ENCODE measurements at places on chromosomes 1 and 21.

DNA sequence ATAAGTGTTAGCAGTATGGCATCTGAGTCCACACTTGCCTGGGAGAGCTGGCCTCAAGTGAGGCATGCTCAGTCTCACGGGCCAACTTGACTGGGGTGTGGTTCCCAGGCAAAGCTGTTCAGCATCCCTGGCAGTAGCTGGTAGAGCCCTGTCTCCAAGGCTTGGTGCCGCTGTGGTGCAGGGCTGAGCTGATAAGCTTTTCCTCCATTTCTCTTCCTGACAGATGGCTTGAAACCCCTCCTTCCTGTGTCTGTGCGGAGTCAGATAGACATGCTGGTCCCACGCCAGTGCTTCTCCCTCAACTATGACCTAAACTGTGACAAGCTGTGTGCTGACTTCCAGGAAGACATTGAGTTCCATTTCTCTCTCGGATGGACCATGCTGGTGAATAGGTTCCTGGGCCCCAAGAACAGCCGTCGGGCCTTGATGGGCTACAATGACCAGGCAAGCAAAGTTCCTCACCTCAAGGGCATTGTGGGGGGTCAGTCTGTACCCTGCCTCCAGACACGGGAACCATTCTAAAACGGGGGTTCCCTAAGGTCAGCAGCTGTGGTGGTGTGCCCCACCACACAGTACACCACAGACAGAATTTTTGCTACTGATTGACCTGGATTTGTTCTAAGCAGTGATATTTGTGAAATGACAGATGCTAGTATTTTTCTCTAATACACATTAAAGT, 13.7 kb upstream of the MIIP start:
- DNase-seq = no peak

GRCh38 chr1:54476530-54477109, 70.4 kb upstream of the SSBP3 start:
- no peak for DNase-seq

DNA sequence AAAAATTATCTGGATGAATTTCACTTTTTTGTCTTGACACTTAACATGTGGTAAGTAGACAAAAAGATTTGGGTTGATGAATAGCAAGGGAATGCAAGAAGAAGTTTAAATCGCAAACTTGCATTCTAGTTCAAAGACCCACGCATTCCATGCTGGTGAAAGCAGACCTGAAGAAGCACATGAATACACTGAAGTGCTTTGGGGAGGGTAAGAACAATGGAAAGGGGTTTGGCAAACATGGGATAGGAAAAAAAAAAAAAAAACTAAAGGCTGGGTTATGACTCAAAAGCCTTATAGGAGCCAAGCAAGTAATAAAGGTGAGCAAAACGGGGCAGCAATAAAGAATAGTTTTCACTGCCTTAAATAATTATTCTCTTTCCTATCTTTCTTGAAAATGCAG, 450.2 kb downstream of the LMO4 start:
- DNase-seq = no peak

- no peak for DNase-seq
Observed at GRCh38 chr1:210438928-210439841, 110.5 kb downstream of the HHAT start.

- no peak for DNase-seq
Observed at GRCh38 chr1:245807306-245807705, 652.5 kb downstream of the KIF26B start.

- no peak for DNase-seq
Observed at GRCh38 chr1:36248250-36248894, 24.1 kb downstream of the THRAP3 start.

GRCh38 chr1:2607641-2608091, 21.1 kb downstream of the PRXL2B start:
- DNase-seq = no peak

DNA sequence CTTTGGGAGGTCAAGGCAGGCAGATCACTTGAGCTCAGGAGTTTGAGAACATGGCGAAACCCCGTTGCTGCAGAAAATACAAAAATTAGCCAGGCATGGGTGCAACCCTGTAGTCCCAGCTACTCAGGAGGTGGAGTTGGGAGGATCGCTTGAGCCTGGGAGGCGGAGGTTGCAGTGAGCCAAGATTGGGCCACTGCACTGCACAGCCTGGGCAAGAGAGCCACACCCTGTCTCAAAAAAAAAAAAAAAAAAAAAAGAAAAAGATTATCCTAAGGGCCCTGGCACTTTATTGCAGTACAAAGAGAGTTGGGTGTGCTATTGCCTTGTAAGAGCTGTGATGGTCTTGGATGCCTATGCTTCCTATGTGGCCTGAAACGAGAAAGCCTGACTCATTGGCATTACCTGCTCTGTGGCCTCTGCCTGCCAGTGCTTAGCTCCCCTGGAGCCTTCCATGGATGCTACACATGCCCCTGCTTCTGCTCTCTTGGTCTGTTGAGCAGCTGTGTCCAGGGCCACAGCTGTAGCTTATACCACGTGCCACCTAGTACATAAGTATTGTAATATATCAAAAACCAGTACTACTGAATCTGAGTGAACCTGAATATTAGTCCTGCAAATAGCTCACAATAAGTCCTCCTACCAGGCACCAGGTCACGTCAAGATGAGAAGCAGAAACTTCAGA, 45.8 kb downstream of the DNAJC6 start:
- no peak for DNase-seq

- DNase-seq = no peak
Observed at GRCh38 chr1:111611986-111612385, 7.6 kb upstream of the RAP1A start.
